Activated CD4-positive, alpha-beta T cell treated with anti-CD3 and anti-CD28 coated beads for 4 hours (primary cell): ENCODE measurements at places on chromosomes 12 and 14.

- no peak for DNase-seq
These were observed 191.1 kb upstream of the PRICKLE1 start for GRCh38 chr12:42780671-42781070.

- DNase-seq, result no peak
These were observed 35.4 kb downstream of the MEG3 start for GRCh38 chr14:100861188-100861936.

- DNase-seq, result no peak
These were observed 68.8 kb downstream of the TMX1 start for GRCh38 chr14:51308866-51309265.

DNA sequence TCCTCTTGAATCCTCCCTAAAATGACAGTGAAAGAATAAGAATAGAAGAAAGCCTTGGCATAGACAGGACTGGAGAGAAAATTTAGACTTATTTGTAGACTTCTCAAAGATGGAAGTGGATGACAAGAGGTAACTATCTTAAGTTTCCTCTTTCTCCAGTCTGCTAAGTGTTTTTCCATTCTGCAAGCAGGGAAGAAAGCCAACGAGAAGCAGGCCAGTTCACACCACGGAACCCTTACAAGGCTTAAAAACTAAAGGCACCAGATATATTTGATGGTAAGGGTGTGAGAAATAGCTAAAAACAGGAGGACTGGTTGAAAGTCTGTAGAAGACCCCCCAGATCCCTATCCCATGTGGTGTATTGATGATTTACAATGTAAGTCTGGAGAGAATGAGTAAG is 82.9 kb upstream of the GPHB5 start:
- DNase-seq, result no peak

GRCh38 chr14:20460458-20461224 is 593 bp downstream of the PIP4P1 start:
- DNase-seq, result peak; percentile 50

DNA sequence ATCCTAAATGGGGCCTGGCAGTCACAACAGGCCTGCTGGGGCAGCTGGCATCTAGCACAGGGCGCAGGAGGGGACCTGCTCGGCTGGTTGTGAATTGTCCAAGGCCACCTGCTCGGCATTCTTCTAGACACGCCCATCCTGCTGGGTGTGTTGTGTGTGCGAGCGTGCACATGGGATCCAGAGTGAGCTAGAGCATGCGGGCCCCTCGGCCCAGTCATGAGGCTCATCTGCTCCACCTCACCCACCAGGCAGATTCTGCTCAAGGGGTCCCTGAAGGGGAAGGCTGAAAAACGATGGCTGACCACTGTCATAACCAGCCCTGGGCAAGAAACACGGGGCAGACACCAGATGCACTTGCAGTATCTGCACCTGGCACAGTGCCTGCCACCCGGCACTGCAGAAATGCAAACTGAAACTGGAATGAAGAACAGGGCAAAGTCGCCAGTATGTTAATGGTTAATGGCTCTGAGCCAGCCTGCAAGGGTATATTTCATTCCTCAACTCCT is 31.8 kb downstream of the MAX start:
- no peak for DNase-seq

DNA sequence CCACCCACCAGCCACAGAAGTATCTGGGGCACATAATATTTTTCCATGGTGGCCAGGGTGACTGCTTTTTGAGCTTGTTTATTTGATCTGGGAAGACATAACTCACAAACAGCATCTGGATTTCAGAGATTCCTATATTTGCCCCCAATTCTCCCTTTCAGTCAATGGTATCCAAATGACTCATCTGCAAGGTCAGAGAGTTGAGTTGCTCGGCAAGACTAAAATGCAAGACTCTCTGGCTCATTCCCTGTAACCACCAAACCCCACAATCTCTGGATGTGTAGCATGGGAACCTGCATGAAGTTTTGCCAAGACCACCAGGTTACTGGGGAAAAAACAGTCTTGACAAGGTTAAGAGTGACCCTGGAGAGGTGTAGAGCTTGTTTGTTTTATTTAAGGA is 174.9 kb upstream of the FAR2 start:
- DNase-seq, result no peak

- no peak for DNase-seq
These were observed 3.4 kb downstream of the CDK2AP1 start for GRCh38 chr12:123267991-123268843.

GRCh38 chr12:47707905-47708543 is 2.2 kb upstream of the RPAP3 start:
- DNase-seq, result no peak

- no peak for DNase-seq
These were observed 61.1 kb upstream of the TMEM132D start for GRCh38 chr12:129964826-129965457.

DNA sequence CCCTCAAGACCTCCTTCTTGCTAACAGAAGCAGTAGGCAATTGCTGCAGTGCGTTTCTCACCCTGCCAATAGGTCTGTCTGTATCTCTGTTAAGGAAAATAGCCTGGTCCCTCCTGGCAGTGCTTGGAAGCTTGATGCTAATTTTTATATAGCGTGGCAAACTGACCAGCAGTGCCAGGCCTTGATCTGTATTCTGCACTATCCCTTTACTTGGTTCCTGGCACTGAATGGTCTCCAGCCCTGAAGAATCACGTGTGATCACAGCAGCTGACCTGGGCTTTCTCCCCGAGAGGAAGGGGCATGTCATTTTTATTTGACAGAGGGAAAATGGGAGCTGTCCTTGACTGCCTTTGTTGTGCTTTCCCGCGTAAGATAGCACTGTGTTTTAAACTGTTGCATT is 48.7 kb upstream of the TRAF3 start:
- no peak for DNase-seq

DNA sequence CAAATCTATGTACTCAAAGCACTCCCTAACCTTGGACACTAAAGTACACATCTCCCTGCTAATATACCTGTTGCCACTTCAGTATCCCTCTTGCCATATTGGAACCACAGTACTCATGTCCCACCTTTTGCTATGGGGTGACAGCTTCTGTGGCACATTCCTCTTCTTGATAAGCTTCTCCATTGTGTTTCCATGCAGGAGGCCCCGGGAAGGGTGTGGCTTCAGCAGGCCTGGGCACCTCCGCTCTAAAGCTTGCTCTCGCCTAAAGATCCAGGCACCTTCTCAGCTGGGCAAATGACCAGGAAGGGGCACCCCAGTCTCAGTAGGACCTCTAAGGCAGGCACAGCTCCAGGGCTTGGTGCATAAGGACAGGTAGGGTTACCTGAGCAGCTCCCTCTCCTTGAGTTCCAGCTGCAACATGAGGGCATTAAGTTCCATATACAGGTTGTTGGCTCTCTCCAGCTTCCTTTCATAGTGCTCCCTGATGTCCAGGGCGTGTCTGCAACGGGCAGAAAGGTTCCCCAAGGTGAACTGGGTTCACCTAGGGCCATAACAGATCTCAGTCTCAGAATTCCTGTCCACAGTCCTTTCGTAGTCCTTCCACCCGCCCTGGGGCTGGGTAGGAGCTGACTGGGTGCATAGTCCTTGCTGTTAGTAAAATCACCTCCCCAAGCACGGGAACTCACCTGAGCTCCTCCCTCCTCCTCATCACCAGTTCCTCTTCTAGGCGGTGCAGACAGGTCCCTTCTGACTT is 15.9 kb downstream of the MAP3K12 start:
- DNase-seq, result no peak
